ENCODE measurements at places on chromosomes 5 and 9.

DNA sequence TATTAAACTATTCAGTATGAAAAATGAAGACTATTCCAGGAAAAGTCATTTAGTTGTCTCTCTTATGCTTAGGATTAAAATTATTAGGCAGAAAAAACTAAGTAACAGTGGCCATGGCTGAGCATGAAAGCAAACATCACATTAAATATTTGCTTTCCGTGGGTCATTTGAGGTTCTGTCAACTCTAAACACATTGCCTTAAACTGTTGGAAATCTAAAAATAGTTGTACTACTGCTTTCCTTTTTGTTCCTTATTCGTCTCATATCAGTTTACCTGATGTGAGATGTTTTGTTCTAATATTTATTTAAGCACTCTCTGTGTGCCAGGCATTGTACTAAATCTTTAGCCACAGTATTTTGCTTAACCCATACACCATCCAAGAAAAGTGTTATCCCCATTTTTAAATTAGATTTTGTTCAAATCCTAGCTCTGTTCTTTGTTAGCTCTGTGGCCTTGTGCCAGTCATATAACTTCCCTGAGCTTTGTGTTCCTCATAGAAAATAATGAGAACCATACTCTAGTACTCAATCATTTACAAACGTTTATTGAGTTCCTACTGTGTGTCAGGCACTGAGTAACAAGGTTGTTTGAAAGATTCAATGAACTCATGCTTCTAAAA is 18.7 kb upstream of the ZNF608 start:
- no peak for DNase-seq

DNA sequence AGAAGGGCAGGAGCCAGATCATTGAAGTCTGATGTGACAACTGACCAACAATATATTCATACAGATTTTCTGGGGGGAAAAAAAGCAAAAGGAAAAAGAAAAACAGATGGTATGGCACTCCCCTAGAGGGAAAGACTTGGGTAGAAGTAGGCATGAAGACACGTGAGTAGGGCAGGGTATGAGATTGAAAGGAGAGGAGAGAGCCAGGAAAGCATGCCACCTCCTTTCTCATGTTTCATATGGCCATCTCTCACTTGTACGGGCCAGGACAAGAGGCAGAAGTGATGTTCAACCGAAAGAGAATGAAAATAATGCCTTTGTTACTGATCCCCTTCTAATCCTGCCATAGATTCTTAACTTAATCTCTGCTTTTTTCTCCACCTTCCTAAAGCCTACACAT is 139.0 kb upstream of the ACTBL2 start:
- DNase-seq, result no peak

- DNase-seq, result no peak
Observed at GRCh38 chr5:54616031-54616430, 98.5 kb downstream of the SNX18 start.

- DNase-seq, result no peak
Observed at GRCh38 chr9:18692268-18692667, 218.3 kb downstream of the ADAMTSL1 start.

DNA sequence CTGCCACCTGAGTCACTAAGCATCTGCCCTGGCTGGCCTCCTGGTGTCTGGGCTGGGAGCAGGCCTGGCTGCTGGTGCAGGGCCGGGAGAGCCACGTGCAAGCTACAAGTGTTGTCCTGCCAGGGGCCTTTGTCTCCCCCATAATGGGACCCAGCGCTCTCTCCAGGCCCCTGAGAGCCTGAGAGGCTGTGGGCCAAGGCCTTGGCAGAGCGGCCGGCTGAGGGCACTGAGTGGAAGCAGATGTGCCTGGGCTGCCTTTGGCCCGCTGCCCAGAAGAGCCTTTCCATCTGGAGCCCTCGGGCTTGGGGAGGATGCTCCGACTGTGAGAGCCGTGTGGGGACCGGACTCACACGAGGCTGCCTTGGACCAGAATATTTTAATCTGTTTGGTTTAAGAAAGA is 185.5 kb downstream of the RGS3 start:
- DNase-seq, result no peak

DNA sequence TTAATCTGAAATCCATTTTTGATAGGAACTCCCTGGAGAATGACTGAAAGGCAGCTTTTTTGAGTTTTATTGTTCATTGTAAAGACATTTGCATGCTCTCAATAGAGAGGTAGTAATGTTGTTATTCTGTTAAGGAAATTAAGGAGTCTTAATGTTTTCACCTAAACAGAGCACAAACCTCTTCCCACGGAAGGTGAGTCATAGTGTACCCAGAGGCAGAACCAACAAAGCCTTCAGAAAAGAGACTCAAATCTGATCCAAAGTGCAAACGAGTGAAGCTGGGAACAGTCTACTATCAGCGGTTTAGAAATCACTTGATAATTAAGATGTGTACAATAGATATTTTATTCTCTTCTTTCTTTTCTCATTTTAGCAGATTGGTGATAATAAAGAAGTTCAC is 470.5 kb downstream of the PLK2 start:
- no peak for DNase-seq

DNA sequence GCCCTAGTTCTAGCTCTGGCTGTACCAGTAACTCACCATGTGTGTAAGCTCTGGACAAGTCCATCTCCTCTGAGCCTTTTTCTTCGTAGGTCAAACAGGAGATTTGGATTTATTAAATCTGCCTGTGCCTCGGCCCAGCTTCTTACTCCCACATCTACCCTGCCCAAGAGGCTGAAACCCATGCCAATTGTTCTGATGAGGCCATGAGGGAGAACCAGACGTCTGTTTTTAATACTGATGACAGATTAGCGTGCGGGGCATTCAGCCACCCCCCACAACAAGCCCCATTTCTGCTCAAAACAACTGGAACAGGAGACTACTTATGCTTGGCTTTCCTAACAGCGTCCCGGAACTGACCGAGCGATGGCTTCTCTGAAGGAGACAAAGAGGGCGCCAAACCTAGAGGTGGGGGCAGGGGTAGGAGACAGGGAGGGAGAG is 81.2 kb upstream of the TRIM32 start:
- DNase-seq, result no peak

DNA sequence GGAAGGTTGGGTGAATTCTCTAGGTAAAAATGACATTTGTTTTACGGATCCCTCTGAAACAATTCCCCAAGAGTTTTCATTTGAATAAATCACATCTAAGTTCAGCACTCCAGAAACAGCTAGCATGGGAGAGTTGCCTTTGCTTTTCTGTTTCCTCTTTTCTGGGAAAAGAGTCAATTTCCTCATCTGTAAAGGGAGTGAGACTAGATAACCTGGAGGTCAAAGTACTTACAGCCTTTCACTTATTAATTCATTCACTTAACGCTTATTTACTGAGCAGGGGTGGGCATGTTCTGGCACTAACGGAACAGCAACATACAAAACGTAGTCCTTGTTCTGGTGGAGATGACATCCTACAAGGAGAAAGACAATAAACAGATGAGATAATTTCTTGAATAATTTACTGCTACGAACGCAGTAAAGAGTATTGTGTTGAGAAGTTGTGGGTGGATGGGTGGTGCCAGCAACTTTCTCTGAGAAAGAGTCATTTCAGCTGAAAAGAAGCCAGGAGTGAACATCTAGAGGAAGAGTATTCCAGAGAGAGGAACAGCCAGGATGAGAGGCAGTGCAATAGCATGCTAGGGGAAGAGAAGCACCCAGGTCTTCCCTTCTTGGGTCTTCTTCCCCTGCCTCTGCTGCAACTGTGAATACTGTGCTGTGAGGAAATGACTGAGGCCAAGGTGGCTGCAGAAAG is 335.6 kb downstream of the ZSWIM6 start:
- no peak for DNase-seq

DNA sequence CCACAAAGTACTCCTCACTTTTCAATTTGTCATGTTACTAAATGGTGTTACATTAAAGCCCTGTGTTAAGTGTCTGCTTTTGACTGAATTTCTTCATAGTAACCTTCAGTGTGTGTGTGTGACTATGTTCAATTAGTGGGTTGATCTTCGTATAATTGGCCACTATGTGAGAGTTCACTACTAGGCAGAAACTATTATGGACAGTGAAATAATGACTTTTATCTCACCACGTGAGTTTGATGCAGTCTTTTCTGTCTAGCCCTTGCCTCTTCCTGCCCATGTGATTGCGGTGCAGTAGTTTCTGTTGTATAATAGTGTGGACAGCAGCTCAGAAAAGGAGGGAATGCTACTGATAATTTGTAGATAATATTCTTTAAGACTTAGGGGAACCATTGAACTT is 1.8 kb upstream of the MAML1 start:
- no peak for DNase-seq

DNA sequence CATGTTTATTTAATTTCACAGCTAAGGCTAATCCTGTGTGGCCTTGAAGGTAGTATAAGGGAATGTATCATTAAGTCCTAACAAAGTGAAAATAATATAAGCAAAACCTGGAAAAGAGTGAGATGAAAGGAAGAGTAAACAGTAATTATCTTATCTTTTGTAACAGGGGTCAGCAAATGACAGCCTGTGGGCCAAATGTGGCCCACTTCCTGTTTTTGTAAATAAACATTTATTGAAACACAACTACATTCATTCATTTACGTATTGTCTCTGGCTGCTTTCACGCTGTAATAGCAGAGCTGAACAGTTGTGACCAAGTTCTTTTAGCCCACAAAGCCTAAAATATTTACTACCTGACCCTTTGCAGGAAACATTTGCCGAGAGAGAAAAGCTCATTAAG is 78.4 kb upstream of the HTR4 start:
- no peak for DNase-seq

- no peak for DNase-seq
Observed at GRCh38 chr5:66406761-66407336, 189.3 kb upstream of the MAST4 start.

DNA sequence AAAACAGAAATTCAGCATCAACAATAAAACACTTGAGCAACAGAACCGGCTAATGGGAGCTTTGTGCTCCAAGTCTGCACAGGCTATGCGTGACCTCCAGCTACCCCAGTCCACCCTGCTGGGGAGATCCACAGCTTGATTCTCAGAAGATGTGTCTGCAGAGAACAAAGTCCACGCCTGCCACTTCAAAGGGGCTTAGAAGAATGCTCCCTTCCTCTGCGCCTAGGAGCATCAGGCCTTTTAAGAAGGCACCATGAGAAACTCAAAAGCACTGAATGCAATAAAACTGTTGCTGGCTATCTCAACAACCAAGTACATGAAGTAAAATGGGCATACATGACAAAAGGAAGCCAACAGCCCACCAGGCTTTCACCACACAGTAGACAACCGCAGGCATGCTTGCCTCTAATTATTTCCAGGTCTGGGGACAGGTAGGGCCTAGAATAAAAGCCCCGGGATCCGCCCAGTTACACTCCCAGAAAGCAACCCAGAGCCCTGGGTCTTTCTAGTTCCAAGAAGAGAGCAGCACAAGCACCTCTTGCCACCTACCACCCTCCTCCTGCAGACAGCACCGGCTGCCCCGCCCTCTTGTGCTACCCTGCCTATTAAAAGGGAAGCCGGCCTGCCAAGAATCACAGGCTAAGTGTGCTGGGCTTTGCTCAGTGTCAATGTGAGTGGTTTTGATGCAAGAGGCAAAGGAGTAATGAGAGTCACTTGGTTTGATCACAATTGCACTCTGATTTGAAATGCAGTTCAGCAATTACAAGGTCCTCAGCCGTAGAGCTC is 123.2 kb downstream of the SPOCK1 start:
- no peak for DNase-seq

- DNase-seq, result no peak
Observed at GRCh38 chr5:167339205-167339604, 952.2 kb upstream of the WWC1 start.

DNA sequence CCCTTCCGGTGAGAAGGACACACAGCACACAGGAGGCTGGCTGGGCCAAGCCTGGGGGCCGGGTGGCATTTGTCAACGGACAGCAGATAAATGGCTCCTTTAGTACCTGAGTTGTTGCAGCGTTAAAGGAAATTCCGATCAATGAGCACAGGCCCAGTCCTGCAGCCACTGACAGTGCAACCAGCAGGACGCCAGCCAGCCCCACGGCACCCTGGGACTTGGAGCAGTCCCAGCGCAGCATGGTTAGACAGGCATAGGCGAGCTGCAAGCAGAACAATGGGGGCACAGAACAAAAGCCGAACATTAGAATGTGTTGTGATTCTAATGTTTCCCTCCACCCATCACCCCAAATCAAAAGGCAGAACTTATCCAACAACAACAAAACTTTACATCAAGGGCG is 39.3 kb downstream of the PTCH1 start:
- DNase-seq, result no peak

DNA sequence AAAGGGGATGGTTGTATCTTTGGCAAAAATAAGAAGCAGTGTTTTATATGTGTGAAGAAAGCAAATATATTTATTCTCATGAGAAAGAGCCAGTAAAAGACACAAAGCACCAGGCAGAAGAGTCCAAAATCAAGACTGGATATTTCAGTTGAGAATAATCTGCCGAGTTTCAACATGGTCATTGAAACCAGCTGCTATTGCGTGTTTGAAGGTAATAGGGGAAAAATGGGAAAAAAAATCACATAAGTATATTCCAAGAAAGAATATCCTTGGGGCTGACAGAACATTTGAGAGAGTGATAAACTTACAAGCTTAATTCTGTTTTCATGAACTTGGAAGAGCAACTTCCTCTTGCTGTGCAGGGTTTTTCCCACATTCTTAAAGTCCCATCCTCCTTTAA is 79.9 kb downstream of the ISOC1 start:
- no peak for DNase-seq
